ENCODE measurements at places on chromosomes 1 and 21. TPM values are rescaled to one million over a fixed set of nuclear protein-coding genes. Genes with fewer than 3 reads are reported as not detected.

The C1orf94 gene
- total RNA-seq: 0.29 TPM

DNA sequence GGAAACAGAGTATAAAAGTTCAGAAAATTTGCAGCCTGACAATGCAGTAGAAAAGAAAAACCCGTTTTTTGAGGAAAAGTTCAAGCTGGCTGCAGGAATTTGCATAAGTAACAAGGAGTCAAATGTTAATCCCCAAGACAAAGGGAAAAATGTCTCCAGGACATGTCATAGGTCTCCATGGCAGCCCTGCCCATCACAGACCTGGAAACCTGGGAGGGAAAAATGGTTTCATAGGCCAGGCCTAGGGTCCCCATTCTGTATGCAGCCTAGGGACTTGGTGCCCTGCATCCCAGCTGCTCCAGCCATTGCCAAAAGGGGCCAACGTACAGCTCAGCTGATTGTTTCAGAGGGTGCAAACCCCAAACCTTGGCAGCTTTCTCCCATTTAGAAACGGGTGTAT, 3.6 kb upstream of the KCNT2 start:
- H3K4me1 ChIP-seq: no peaks in the 10 kb centered on the region
- DNase-seq: peak; percentile 60
- no peaks in the 10 kb centered on the region for H3K27me3 ChIP-seq
- no peak overlapping the region for H3K4me3 ChIP-seq
- no peak overlapping the region for H3K27ac ChIP-seq
- H3K36me3 ChIP-seq: no peaks in the 10 kb centered on the region

The F13B gene
- total RNA-seq: not detected

The LRRC39 gene
- total RNA-seq: 0.84 TPM

- no peaks in the 10 kb centered on the region for H3K36me3 ChIP-seq
- no peak overlapping the region for H3K4me3 ChIP-seq
- H3K4me1 ChIP-seq: no peaks in the 10 kb centered on the region
- peaks cover 24% of the 10 kb centered on the region for H3K27me3 ChIP-seq
- no peak for DNase-seq
- H3K27ac ChIP-seq: no peak overlapping the region
Observed at GRCh38 chr1:18748435-18748834, 111.0 kb downstream of the TAS1R2 start.

The OR14K1 gene
- 0.29 TPM for total RNA-seq
